Activated CD8-positive, alpha-beta T cell treated with anti-CD3 and anti-CD28 coated beads, Interleukin-2, amount 10 ng/mL, durations not matched to agents 7 days and 5 days (primary cell): ENCODE measurements at places on chromosomes 2 and 18.
A peak's percentile ranks its signal among the peaks of the same experiment; 100 is the strongest.

- peak; percentile 25 for DNase-seq
- H3K27ac ChIP-seq, result no peak overlapping the region
- no peaks in the 10 kb centered on the region for H3K36me3 ChIP-seq
- no peaks in the 10 kb centered on the region for H3K4me1 ChIP-seq
These were observed 95.6 kb downstream of the GALNT3 start for GRCh38 chr2:165698444-165698884.

- no peak overlapping the region for H3K27ac ChIP-seq
- H3K27me3 ChIP-seq, result peaks cover 4% of the 10 kb centered on the region
- H3K4me1 ChIP-seq, result no peaks in the 10 kb centered on the region
- no peak overlapping the region for H3K4me3 ChIP-seq
- H3K36me3 ChIP-seq, result no peaks in the 10 kb centered on the region
These were observed 460.5 kb downstream of the TGIF1 start for GRCh38 chr18:3910512-3910911.

GRCh38 chr2:36480636-36481035 lies 117.3 kb downstream of the FEZ2 start:
- H3K36me3 ChIP-seq, result peaks cover 8% of the 10 kb centered on the region
- no peaks in the 10 kb centered on the region for H3K4me1 ChIP-seq
- DNase-seq, result no peak
- H3K27me3 ChIP-seq, result no peaks in the 10 kb centered on the region

GRCh38 chr2:217360781-217361482 lies 501.1 kb upstream of the TNP1 start:
- no peak for DNase-seq
- no peak overlapping the region for H3K4me3 ChIP-seq
- peaks cover 5% of the 10 kb centered on the region for H3K27me3 ChIP-seq
- no peaks in the 10 kb centered on the region for H3K4me1 ChIP-seq
- H3K27ac ChIP-seq, result no peak overlapping the region

- H3K36me3 ChIP-seq, result peaks cover 90% of the 10 kb centered on the region
- H3K4me3 ChIP-seq, result no peak overlapping the region
- no peak for DNase-seq
- no peak overlapping the region for H3K27ac ChIP-seq
- H3K27me3 ChIP-seq, result no peaks in the 10 kb centered on the region
- H3K4me1 ChIP-seq, result peaks cover 69% of the 10 kb centered on the region
These were observed 28.0 kb downstream of the STAT4 start for GRCh38 chr2:191122638-191123294.

DNA sequence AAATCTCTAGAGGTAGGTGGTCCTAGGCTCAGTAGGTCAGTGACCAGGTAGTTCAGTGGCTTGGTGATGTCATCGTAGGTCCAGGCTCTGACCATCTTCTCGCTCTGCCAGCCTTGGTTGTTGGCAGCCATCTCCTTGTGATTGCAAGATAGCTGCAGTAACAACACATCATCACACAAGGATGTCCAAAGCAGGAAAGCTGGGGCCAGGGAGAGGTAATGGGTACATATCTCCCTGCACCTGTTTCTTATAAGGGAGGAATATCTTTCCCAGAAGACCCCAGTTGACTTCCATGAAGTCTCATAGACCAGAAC lies 60.5 kb downstream of the ANKRD44 start:
- peaks cover 39% of the 10 kb centered on the region for H3K36me3 ChIP-seq
- H3K4me1 ChIP-seq, result peaks cover 75% of the 10 kb centered on the region
- no peaks in the 10 kb centered on the region for H3K27me3 ChIP-seq
- H3K27ac ChIP-seq, result peak overlapping the region; percentile 70
- peak overlapping the region; percentile 18 for H3K4me3 ChIP-seq

DNA sequence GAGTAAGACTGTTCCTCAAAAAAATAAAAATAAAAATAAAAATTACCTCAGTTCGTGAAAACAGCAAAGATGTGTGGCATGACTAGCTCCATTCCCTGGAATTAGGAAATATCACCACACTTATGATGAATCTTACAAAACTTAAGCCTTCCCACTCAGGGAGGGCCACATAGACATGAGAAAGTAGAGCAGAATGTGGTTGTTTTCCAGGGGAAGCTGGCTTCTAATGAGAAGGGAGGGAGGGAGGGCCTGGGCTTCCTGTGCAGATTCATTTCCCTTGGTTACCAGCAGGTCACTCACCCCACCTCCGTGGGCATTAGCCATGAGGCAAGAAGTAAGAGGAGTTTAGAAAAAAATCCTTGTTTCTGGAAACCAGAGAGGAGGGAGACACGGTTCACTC lies 95.9 kb upstream of the RMDN2 start:
- peaks cover 11% of the 10 kb centered on the region for H3K4me1 ChIP-seq
- no peaks in the 10 kb centered on the region for H3K27me3 ChIP-seq
- no peak for DNase-seq
- H3K4me3 ChIP-seq, result no peak overlapping the region
- no peak overlapping the region for H3K27ac ChIP-seq
- no peaks in the 10 kb centered on the region for H3K36me3 ChIP-seq

GRCh38 chr2:692767-693166 lies 15.6 kb upstream of the TMEM18 start:
- no peaks in the 10 kb centered on the region for H3K27me3 ChIP-seq
- no peak for DNase-seq
- no peak overlapping the region for H3K27ac ChIP-seq

- no peak overlapping the region for H3K4me3 ChIP-seq
- no peaks in the 10 kb centered on the region for H3K36me3 ChIP-seq
- no peak overlapping the region for H3K27ac ChIP-seq
- no peaks in the 10 kb centered on the region for H3K4me1 ChIP-seq
These were observed 412.3 kb upstream of the RGPD4 start for GRCh38 chr2:107414376-107414775.

DNA sequence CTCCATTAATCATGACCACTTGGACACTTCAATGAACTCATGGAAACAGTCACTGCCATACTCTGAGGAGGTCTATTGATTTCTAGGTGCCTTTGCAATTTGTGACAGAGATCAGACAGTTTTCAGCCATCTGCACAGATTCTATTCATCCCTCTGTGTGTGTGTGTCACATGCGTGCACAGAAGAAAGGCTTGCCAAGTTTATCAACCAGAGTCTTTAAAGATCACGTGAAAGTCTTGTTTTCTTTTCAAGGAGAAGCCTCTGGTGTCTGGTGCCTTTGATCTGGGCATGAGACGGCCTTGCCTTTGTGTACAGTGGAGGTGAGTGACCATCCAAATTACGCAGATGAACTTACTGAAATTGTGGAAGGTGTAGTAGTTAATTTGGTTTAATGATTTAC lies 164.2 kb downstream of the VAPA start:
- no peak overlapping the region for H3K27ac ChIP-seq
- no peaks in the 10 kb centered on the region for H3K27me3 ChIP-seq
- no peak for DNase-seq

DNA sequence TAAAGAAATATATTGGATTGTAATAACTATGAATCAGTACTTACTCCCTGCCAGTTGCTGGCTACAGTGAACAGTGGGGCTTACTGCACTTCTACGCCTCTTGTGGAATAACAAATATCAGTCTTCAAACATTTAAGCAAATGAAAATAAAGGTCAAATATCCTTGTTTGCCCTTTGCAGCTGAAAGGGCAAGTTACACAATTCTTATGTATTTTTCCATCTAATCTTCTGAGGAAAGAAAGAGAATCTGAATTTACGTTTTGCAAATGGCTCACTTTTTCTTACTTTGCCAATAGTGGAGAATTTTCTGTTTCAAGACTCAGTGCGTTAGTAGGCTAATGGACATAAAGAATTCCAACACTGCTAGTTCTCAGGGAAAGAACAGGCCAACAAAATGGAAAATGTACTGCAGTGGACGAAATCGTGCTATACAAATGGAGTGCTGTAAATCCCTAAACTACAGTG lies 157.2 kb upstream of the TMEM200C start:
- H3K36me3 ChIP-seq, result no peaks in the 10 kb centered on the region
- no peaks in the 10 kb centered on the region for H3K27me3 ChIP-seq
- no peak overlapping the region for H3K27ac ChIP-seq
- peaks cover 2% of the 10 kb centered on the region for H3K4me1 ChIP-seq
- no peak overlapping the region for H3K4me3 ChIP-seq

- H3K27me3 ChIP-seq, result peaks cover 4% of the 10 kb centered on the region
- no peak overlapping the region for H3K27ac ChIP-seq
- H3K4me1 ChIP-seq, result peaks cover 4% of the 10 kb centered on the region
- H3K36me3 ChIP-seq, result no peaks in the 10 kb centered on the region
- no peak overlapping the region for H3K4me3 ChIP-seq
These were observed 120.0 kb upstream of the SNTG2 start for GRCh38 chr2:830419-831224.

DNA sequence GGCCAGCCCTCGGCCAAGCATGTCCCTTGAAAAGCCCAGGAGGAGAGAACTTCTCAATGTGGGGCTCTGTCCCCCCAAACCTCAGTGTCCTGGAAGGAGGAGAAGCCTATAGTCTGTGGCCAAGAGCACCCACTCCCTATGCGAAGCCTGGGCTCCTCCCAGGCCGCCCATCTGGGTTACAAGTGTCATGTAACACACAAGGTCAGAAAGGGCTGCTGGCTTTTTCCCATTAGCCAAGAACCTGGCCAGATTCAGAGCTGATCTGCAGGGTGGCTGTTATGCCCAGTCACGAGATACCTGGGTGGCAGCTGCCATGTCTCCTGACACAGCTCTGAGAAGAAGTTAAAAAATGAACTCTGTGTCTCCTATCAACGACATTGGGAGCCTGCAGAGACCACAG lies 170.7 kb downstream of the TNS1 start:
- H3K4me3 ChIP-seq, result no peak overlapping the region
- no peak for DNase-seq
- no peak overlapping the region for H3K27ac ChIP-seq
- no peaks in the 10 kb centered on the region for H3K27me3 ChIP-seq
- no peaks in the 10 kb centered on the region for H3K4me1 ChIP-seq

DNA sequence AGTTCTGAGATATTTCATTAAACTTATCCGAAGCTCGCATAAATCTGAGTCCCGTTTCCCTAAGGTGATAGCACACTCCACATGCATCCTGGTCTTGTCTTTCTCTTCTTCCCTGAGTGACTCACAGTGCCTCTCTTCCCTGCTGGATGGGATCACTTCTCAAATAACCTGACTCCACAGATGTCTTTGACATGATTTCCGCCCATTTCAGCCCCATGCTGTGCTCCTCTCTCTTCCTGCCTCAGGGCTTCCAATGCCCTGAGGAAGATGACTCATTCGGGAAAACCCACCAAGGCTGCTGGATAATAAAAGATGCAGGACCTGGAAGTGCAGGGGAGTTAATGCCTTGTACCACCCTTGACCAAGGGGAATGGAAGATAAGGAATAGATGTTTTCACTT lies 441.7 kb upstream of the SOX11 start:
- no peaks in the 10 kb centered on the region for H3K27me3 ChIP-seq
- DNase-seq, result no peak
- no peak overlapping the region for H3K27ac ChIP-seq
- H3K4me1 ChIP-seq, result no peaks in the 10 kb centered on the region
- no peak overlapping the region for H3K4me3 ChIP-seq
- H3K36me3 ChIP-seq, result no peaks in the 10 kb centered on the region

GRCh38 chr2:12061286-12062052 lies 315.0 kb downstream of the LPIN1 start:
- H3K4me3 ChIP-seq, result no peak overlapping the region

DNA sequence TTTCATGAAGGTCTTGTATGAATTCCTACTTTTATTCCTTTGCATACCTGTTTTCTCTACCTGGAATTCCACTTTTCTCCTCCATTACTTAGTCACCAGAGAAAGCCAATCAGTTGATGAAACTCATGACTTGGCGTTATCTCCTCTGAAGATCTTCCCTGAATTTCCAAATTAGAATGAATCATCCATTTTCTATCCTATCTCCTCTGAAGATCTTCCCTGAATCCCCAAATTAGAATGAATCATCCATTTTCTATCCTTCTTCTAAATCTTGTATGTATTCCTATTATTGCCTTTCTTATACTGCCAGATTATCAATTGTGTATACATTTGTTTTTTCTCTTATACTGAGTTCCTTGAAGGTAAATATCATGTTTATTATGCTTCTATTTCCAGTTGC lies 440.4 kb downstream of the CCDC85A start:
- no peak for DNase-seq
- no peaks in the 10 kb centered on the region for H3K27me3 ChIP-seq
- no peak overlapping the region for H3K27ac ChIP-seq
- no peaks in the 10 kb centered on the region for H3K36me3 ChIP-seq
- no peaks in the 10 kb centered on the region for H3K4me1 ChIP-seq

GRCh38 chr2:168798076-168798887 lies 4.2 kb upstream of the NOSTRIN start:
- no peaks in the 10 kb centered on the region for H3K36me3 ChIP-seq
- peaks cover 17% of the 10 kb centered on the region for H3K4me1 ChIP-seq
- H3K27me3 ChIP-seq, result no peaks in the 10 kb centered on the region
- no peak overlapping the region for H3K27ac ChIP-seq

GRCh38 chr2:14340703-14341102 lies 291.8 kb upstream of the LRATD1 start:
- no peak overlapping the region for H3K4me3 ChIP-seq
- DNase-seq, result no peak
- H3K27me3 ChIP-seq, result no peaks in the 10 kb centered on the region
- no peaks in the 10 kb centered on the region for H3K36me3 ChIP-seq
- no peaks in the 10 kb centered on the region for H3K4me1 ChIP-seq

GRCh38 chr2:101706819-101707177 lies 9.3 kb downstream of the MAP4K4 start:
- H3K27me3 ChIP-seq, result no peaks in the 10 kb centered on the region
- H3K4me1 ChIP-seq, result peaks cover 86% of the 10 kb centered on the region
- peak overlapping the region; percentile 58 for H3K27ac ChIP-seq
- peak overlapping the region; percentile 31 for H3K4me3 ChIP-seq
- no peak for DNase-seq

DNA sequence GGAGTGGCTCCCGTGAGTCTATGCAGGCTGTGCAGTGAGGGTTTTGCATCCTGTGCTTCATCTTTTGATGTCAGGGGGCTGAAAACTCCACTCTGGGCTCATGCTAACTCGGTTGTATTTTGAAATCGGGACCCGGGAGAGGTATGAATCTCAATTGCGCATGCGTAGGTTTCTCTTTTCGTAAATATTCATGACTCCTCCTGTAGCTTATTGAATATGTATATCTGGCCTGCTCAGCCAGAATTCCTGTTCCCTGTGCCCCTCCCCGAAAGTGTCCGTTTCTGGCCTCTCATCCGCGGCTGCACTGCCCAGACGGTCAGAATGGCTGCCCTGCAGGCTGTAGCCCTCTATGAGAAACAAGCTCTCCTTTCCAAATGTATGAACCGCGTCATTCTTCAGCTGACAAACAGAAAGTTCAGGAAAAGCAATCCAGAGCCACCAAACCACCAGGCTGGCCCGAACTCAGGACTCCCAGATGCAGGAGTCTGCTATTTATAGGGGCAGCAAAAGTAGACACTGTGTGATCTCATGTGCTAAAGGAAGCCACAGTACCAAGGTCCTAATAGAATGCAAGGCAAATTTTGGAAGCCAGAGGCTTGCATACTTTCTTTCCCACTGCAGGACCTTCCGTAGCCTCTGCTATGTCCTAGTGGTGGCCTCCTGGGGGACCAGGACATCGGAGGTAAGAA lies 41.7 kb downstream of the AKAIN1 start:
- H3K4me1 ChIP-seq, result peaks cover 11% of the 10 kb centered on the region
- H3K4me3 ChIP-seq, result no peak overlapping the region
- DNase-seq, result no peak
- no peaks in the 10 kb centered on the region for H3K36me3 ChIP-seq
- H3K27ac ChIP-seq, result no peak overlapping the region

- no peak overlapping the region for H3K27ac ChIP-seq
- H3K4me3 ChIP-seq, result no peak overlapping the region
- no peaks in the 10 kb centered on the region for H3K27me3 ChIP-seq
- H3K36me3 ChIP-seq, result no peaks in the 10 kb centered on the region
- no peaks in the 10 kb centered on the region for H3K4me1 ChIP-seq
- DNase-seq, result no peak
These were observed 1416.2 kb downstream of the LRP1B start for GRCh38 chr2:140714586-140714985.

- no peak overlapping the region for H3K4me3 ChIP-seq
- H3K27ac ChIP-seq, result no peak overlapping the region
- DNase-seq, result no peak
- peaks cover 9% of the 10 kb centered on the region for H3K4me1 ChIP-seq
These were observed 59.2 kb downstream of the RPL37A start for GRCh38 chr2:216557820-216558219.
